ENCODE measurements at places on chromosomes 2 and 18.

DNA sequence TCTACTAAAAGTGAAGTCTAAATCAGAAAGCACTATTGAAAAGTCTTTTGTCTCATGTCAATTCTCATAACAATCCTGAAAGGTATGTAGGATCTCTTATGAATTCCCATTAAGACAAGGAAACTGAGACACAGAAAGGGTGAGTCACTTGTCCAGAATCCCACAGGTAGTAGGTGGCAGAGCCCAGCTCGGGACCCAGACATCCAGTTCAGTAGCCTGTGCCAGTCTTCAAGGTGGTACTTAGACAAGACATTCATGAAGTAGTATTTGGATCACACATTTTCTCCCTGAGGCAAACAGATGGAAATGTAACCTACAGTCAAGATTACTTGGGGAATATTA is 14.8 kb upstream of the PARD3B start:
- DNase-seq: no peak

DNA sequence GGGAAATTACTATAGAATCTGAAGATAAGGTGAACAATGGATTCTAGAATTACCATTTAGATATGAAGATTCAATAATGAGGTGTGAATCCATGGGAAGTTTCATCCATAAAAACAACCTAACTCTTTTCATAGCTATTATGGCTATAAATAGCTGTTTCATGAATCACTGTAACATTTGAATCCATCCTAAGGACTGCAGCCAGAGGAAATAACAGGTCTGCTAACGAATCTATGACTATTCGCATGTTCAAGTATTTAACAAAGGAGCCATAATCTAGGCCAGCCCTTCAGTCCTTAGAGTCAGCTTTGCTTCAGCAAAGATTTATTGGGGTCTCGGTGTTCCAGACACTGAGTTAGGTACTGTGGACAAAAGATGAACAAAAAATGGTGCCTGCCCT is 87.1 kb downstream of the MYOM1 start:
- no peak for DNase-seq

GRCh38 chr2:74425523-74425922 is 4.0 kb downstream of the WDR54 start:
- no peak for DNase-seq

DNA sequence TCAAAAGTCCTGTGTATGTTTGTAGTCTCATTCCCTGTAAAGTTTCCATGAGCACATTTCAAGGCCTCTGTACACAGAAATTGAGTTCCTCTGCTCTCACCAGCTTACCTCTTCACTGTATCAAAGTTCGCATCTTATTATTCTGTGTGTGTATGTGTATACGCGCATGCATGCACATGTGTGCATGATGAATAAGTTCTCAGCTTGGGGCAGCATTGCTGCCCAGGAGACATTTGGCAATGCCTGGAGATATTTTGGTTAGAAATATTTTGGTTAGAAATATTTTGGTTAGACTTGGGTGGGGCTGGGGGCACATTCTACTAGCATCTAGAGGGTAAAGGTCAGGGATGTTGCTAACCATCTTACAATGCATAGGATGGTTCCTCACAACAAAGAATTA is 23.4 kb downstream of the TCF7L1 start:
- DNase-seq: no peak

DNA sequence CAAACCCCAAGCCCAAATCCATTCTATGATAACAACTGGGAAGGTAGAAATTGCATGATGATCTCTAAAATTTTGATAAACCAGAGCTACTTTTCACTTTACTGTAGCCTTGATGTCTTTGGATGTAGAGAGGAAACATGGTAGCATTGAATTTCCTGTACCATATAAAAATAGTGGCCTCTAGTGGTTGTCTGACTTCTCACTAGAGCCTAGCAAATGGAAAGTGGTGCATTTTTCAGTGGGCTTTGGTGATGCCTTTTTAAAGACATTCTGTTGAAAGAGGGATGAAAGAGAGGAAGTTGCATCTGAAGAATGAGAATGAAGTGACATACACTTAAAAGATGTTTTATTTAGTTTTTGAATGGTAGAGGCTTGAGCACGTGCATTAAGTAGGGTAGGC is 662.2 kb downstream of the XIRP2 start:
- no peak for DNase-seq

DNA sequence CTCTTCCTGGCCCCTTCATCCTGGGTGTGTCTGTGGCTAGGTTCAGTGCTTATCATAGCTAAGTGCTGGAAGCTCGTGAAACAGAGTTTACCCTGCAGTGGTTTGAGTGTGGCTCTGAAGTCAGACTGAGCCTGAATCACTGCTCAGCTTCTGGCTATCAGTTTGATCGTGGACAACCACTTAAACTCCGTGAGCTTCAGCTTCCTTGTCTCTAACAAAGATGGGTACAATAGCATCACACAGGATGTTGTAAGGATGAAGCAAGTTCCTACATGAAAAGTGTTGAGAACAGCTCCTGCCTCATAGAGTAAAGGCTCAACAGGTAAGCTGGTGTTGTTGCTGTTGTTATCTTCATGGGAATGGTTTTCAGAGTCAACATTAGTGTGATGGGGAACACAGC is 210.3 kb downstream of the CLIP4 start:
- DNase-seq: no peak

- no peak for DNase-seq
Observed at GRCh38 chr2:117958186-117958585, 55.7 kb downstream of the CCDC93 start.

GRCh38 chr18:45441110-45441847 is 174.0 kb upstream of the SLC14A2 start:
- no peak for DNase-seq

DNA sequence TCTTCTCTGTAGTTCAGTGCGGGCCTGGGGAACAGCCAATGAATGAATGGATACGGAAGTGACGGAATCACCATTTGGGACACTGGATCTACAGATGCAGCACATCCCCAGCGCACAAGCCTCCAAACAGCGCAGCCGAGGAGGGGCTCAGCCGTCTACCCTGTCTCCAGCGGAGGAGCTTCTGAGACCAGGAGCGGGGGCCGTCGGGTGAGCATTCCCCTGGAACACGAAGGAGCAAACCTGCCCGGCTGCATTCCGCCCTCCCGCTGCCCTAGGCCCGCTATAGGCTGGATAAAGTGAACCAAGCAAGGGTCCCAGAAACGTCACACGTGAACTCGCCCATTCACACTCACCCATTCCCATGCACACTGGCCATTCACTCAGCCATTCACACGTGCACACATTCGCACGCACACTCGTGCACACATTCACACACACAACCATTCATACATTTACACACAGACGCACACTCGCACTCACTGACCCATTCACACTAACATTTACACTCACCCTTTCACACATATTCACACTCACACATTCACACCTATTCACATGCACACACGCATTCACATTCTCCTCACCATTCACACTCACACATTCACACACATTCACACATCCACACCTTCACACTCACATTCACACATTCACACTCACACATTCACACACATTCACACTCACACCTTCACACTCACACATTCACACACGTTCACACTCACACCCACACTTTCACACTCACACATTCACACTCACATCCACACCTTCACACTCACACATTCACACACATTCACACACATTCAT is 63.4 kb downstream of the BIN1 start:
- DNase-seq: no peak

DNA sequence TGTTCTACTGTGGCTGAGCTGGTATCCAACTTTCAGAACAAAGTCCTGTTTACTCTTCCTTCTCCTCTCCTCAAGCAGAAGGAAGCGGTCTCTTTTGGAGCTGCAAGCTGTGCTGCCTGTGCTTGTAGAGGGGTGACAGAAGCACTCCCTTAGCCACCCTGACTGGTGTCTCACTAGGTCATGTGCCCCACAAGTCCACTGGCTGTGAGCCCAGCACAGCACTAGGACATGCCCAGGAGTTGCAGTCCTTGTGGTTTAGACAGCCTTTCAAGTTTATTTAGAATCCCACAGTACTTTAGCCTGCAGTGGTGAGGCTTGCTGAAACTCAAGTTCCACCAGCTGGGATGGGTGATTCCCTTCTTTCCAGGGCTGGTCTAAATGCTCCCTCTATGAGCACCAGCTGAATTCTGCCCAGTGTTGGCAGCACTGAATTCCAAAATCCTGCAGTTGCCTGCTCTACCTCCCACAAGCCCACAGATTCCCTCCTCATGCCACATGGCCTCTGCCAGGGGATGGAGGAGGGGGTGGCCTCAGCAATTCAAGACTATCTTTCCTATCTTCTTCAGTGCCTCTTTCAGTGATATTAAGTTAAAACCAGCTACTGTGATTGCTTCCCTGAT is 61.2 kb downstream of the CCDC85A start:
- DNase-seq: no peak

GRCh38 chr2:6915399-6915798 is 1.8 kb upstream of the RNF144A start:
- DNase-seq: no peak

GRCh38 chr2:48080534-48081316 is 174.4 kb upstream of the FBXO11 start:
- DNase-seq: no peak
